ENCODE measurements at places on chromosomes 7 and 10. TPM values are rescaled to one million over a fixed set of nuclear protein-coding genes. Genes with fewer than 3 reads are reported as not detected.

DNA sequence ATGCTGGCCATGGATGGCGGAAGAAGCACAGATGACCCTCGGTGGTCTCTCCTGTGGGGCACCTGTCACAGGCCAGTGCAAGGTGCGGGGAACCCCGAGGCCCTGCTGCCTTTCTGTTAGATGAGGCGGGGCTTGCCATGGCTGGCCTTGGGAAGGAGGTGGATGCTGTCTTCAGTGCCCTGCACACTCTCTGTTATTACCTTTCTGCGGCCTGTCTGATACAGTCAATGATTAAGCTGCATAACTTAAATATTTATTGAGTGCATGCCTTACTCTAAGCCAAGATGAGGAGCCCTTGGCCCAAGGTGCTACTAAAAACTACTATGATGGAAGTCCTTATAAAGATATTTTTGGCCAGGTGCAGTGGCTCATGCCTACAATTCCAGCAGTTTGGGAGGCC, 36.7 kb upstream of the MNX1 start:
- DNase-seq = no peak
- H3K27ac ChIP-seq = no peak overlapping the region
- H3K36me3 ChIP-seq = no peaks in the 10 kb centered on the region
- H3K27me3 ChIP-seq = peaks cover 18% of the 10 kb centered on the region

GRCh38 chr10:124693801-124694416, 50.3 kb downstream of the FAM53B start:
- no peak overlapping the region for H3K4me3 ChIP-seq
- no peak for DNase-seq
- H3K4me1 ChIP-seq = no peaks in the 10 kb centered on the region
- H3K36me3 ChIP-seq = peaks cover 5% of the 10 kb centered on the region
- H3K27ac ChIP-seq = peak overlapping the region; percentile 57

GRCh38 chr10:118151461-118151860, 104.7 kb upstream of the RAB11FIP2 start:
- H3K27ac ChIP-seq = no peak overlapping the region
- H3K4me3 ChIP-seq = no peak overlapping the region
- DNase-seq = no peak
- H3K36me3 ChIP-seq = no peaks in the 10 kb centered on the region
- H3K27me3 ChIP-seq = no peaks in the 10 kb centered on the region

PON1 gene
- 1.6 TPM for total RNA-seq

MMP21 gene
- 1.00 TPM for total RNA-seq

HOXA11 gene
- total RNA-seq = 4.5 TPM

ZNF804B gene
- not detected for total RNA-seq
